ENCODE measurements at places on chromosomes 4 and X. TPM values are rescaled to one million over a fixed set of nuclear protein-coding genes. Genes with fewer than 3 reads are reported as not detected.

DNA sequence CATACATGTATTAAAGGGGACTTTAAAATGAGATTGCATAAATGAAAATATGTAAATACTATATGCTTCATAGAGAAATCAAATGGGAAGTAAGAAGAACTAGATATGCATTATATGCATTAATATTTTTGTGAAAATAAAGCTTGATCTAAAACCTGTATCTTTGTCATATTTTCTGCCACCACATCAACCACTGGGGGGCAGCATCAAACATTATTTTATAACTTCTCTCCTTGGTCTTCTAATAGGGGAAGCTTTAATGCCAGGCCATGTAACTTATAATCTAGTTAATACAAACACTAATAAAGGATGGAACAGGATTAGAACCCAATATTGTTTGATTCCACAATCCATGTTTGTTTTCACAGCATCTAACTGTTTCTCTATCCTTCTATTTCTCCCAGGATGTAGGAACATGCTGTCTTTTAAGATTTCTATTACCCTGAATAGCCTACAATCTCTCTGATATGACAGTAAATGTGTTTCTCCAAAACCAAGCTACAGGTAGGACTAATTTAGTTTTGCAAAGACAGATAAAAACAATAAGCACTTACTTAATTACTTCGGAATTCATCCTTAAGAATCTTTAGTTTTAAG, 10.0 kb downstream of the QRFPR start:
- peak; percentile 51 for DNase-seq

- no peak for DNase-seq
Observed at GRCh38 chrX:15814771-15815365, 24.6 kb downstream of the ZRSR2 start.

DNA sequence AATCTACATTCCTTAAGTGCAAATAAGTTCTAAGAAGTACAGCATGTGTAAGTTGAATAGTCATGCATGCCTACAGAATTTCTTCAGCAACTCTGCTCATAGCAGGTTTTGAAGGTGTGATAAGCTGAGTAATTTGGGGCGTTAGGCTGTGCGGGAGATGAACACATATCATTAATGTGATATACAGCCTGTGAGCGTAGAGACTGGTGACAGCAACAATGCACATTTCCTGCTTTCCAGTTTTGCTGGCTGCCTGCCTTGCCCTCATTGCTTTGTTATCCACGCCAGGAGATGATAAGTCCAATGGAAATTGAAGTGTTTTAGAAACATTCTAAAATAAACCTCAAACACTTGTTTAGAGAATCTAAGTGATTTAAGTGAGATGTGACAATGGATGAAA, 1709.4 kb downstream of the ARAP2 start:
- no peak for DNase-seq

DNA sequence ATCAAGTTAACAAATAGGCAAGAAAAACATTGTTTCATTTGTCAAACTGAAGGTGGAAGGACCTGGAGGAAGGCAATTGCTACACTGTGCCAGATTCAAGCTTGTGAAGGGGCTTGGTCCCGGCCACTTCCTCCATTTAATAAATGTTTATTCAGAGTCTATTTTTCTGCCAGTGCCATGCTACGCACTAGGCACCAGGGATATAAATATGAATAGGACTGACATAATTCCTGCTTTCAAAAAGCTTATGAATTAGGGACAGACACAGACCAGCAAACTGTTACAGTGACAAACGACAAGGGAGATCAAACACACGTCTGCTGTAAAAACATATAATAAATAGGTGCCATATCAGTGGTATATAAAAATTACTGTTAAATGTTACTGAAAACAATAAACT, 571 bp downstream of the TLR6 start:
- DNase-seq = peak; percentile 48

GRCh38 chrX:72604112-72604511, 31.5 kb upstream of the HDAC8 start:
- no peak for DNase-seq

- DNase-seq = no peak
Observed at GRCh38 chr4:141609243-141609642, 27.1 kb upstream of the IL15 start.

DNA sequence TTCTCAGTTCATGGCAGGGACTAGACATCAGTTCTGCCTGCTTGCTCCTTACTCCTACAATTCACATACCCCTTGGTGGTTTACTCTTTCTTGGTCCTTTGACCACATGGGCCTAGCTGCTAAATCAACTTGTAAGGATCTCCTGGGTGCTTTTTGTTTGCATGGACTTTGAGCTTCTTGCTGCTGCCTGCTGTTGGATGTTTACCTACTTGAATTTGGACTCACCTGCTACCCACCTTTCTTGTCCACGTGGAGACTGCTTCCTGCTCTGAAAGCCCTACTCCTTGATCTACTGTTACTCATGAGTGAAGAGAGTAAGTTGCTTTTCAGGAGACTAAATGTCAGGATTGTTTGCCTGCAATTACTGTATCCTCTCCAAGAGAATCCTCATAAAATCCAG, 15.2 kb upstream of the ARHGAP24 start:
- DNase-seq = no peak

DNA sequence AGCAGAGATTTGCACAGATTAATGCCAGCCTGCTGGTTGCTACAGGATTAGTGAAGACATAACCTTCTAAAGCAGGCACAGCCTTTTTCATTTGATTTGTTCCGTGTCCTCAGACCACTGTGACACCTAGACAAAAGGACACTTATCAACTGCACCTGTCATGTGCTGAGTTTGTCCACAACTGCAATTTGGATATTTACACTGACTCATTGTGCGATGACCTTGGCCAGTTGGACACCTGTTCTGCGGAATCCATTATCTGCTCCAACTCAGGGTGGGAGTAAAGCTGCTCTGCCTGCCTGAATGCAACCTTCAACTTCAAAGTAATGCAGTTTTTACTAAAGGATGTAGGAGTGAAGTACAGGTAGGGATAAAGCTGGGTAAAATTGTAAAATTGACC, 4.1 kb upstream of the NR0B1 start:
- DNase-seq = no peak

C4orf51 gene
- not detected for total RNA-seq

SCML1 gene
- 5.7 TPM for total RNA-seq

METTL14 gene
- total RNA-seq = 42.8 TPM

UBE2A gene
- total RNA-seq = 93.9 TPM
